ENCODE measurements at places on chromosomes 2 and 18. TPM values are rescaled to one million over a fixed set of nuclear protein-coding genes. Genes with fewer than 3 reads are reported as not detected.

DNA sequence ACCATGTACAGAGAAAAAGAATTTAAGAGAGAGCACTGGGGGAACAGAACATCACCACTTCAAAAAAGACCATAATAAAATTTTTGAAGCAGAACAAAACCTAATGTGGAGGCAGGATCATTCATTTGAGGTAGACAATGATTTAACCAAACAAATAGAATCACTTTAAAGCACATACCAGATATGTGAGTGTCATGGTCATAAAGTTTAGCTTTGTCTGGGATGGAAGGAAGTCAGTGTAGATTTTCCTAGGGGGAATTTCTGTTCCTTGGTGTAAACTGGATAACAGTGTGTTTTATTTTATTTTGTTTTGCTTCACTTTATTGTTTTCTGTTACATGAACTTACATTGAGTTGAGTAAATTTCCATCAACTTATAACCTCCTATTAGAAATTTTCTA is 120.8 kb downstream of the CRIM1 start:
- peaks cover 95% of the 10 kb centered on the region for H3K36me3 ChIP-seq
- peaks cover 51% of the 10 kb centered on the region for H3K4me1 ChIP-seq
- DNase-seq, result no peak
- H3K27me3 ChIP-seq, result no peaks in the 10 kb centered on the region

DNA sequence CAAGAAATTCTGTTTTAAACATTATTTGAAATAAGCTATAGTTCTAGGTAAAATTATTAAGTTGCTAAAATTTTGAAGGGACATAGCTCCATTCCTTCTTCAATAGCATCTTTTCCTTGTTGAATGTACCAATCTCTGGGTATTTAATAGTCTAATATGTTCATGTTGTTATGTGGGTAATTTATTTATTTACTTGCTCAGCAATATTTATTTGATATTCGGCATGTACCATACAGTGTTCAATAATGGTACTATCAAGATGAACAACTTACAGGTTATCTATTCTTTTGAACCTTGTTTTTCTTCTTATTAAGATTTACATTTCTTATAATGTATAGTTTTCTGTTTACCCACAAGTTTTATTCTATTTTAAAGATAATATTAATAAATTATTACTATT is 1616.8 kb upstream of the PIK3C3 start:
- H3K4me3 ChIP-seq, result no peak overlapping the region
- H3K36me3 ChIP-seq, result no peaks in the 10 kb centered on the region
- no peaks in the 10 kb centered on the region for H3K4me1 ChIP-seq
- DNase-seq, result no peak
- H3K27ac ChIP-seq, result no peak overlapping the region
- no peaks in the 10 kb centered on the region for H3K27me3 ChIP-seq

SMC6 gene
- total RNA-seq, result 25.3 TPM

GDF7 gene
- under 0.01 TPM for total RNA-seq

- no peaks in the 10 kb centered on the region for H3K36me3 ChIP-seq
- H3K27me3 ChIP-seq, result peaks cover 28% of the 10 kb centered on the region
- H3K4me1 ChIP-seq, result peaks cover 3% of the 10 kb centered on the region
- no peak overlapping the region for H3K4me3 ChIP-seq
These were observed 23.8 kb upstream of the SERPINB12 start for GRCh38 chr18:63518178-63519012.

GRCh38 chr2:211722928-211723327 is 815.7 kb downstream of the ERBB4 start:
- H3K4me1 ChIP-seq, result no peaks in the 10 kb centered on the region
- H3K27me3 ChIP-seq, result no peaks in the 10 kb centered on the region

IWS1 gene
- total RNA-seq, result 36.6 TPM

DNA sequence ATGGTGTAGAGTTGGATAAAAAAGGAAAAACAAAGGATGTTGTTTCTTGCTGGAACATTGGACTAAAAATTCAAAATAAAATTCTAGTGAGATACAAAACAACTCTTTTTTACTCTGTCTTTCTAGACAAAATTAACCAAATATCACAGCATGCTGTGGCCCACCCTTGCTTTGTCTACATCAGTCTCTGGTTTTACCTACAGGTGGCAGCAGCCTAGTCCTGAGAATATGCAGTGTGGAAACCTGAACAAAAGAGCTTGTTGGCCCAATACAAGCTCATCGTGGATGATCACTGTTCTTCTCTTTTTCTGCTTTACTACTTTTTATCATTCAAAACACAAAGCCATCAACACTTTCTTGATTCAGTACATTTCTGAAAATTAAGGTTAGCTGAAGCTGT is 210.4 kb downstream of the CDH19 start:
- no peak overlapping the region for H3K27ac ChIP-seq
- H3K27me3 ChIP-seq, result no peaks in the 10 kb centered on the region
- no peaks in the 10 kb centered on the region for H3K36me3 ChIP-seq
- no peak overlapping the region for H3K4me3 ChIP-seq
- H3K4me1 ChIP-seq, result no peaks in the 10 kb centered on the region

ZBTB14 gene
- 16.3 TPM for total RNA-seq

GKN2 gene
- total RNA-seq, result not detected

- H3K4me3 ChIP-seq, result no peak overlapping the region
- no peak overlapping the region for H3K27ac ChIP-seq
- no peak for DNase-seq
- no peaks in the 10 kb centered on the region for H3K27me3 ChIP-seq
- H3K4me1 ChIP-seq, result no peaks in the 10 kb centered on the region
These were observed 374.6 kb upstream of the LYPD1 start for GRCh38 chr2:133044556-133044955.

DNA sequence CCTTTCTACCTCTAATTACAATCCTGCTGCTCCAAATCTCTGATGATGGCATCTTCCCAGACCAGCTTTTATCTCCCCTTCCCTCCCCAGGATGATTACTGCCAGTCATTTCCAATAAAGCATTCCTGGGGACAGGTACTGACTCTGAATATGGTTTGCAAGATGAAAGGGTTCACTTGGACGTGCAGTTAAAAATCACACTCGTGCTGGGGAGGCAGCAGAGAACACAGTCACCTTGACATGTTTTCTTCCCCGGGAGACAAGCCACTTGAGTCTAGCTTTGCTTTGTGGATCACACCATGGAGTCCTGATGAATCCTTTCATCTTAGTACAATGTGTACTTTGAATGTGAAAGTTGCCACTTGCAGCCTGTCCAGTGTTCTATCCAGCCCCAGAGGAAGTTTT is 175.0 kb downstream of the ALPK2 start:
- H3K4me1 ChIP-seq, result no peaks in the 10 kb centered on the region
- H3K4me3 ChIP-seq, result no peak overlapping the region
- no peak for DNase-seq
- no peak overlapping the region for H3K27ac ChIP-seq
- H3K36me3 ChIP-seq, result no peaks in the 10 kb centered on the region

- no peaks in the 10 kb centered on the region for H3K36me3 ChIP-seq
- no peaks in the 10 kb centered on the region for H3K27me3 ChIP-seq
- DNase-seq, result no peak
These were observed 141.4 kb downstream of the CAPN13 start for GRCh38 chr2:30665761-30666265.

DNA sequence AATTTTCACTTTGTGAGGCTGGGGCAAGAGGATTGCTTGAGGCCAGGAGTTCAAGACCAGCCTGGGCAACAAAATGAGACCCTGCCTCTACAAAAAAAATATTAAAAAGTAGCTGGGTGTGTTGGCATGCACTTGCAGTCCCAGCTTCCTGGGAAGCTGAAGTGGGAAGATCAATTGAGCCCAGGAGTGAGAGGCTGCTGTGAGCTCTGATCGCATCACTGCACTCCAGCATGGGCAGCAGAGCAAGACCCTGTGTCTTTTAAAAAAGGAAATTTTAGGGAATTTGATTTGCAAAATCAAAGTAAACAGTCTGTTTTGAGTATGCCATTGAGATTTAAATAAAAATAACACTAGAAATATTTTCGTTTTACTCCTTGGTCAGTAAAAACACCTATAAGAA is 27.4 kb downstream of the ATG16L1 start:
- H3K36me3 ChIP-seq, result peaks cover 90% of the 10 kb centered on the region
- no peaks in the 10 kb centered on the region for H3K27me3 ChIP-seq
- no peak overlapping the region for H3K4me3 ChIP-seq
- DNase-seq, result no peak

DNA sequence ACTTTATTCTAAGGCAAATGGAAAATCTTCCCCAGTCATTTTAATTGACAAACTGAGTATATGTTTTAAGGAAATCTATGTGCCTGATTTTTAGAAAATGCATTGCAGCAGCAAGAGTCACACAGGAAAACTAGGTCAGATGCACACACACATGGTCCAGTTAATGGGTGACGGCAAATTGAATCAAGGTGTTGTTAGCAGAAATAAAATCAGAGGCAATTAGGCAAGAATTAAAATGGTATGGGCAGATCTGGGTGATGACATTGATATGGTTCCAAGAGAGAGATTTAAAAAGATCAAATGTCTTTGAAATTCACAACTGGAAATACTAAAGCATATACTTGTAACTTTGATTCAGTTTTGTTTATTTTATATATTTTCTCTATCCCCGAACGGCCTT is 174.2 kb upstream of the CDH19 start:
- no peak overlapping the region for H3K4me3 ChIP-seq
- no peaks in the 10 kb centered on the region for H3K36me3 ChIP-seq
- no peak for DNase-seq
- no peaks in the 10 kb centered on the region for H3K27me3 ChIP-seq

GRCh38 chr2:95289253-95289652 is 7.9 kb upstream of the KCNIP3 start:
- H3K36me3 ChIP-seq, result no peaks in the 10 kb centered on the region
- no peaks in the 10 kb centered on the region for H3K4me1 ChIP-seq
- no peak overlapping the region for H3K4me3 ChIP-seq
- DNase-seq, result no peak

BCL2 gene
- total RNA-seq, result 11.9 TPM

ALLC gene
- not detected for total RNA-seq

- no peak overlapping the region for H3K27ac ChIP-seq
- H3K36me3 ChIP-seq, result no peaks in the 10 kb centered on the region
- no peaks in the 10 kb centered on the region for H3K4me1 ChIP-seq
- H3K4me3 ChIP-seq, result no peak overlapping the region
These were observed 95.1 kb upstream of the KLHL14 start for GRCh38 chr18:32867936-32868335.

DNA sequence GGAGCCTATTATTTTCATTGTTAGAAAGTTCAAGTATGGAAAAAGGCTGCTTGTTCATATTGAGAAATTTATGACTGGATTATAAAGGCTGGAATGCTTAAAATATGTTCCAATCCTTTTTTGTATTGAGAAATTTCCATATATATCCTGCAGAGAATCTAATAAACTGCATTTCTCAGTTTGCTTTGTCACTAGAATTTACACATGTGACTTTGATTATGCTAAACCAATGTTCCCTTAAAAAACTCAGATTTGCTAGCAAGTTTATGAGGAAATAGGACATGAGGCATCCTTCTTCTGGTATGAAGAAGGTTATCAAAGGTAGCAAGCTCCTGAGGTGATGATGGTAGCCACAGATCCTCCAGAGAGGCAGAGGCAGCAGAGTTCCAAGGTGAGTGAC is 29.2 kb upstream of the DSEL start:
- no peaks in the 10 kb centered on the region for H3K27me3 ChIP-seq
- no peak overlapping the region for H3K27ac ChIP-seq
- H3K4me1 ChIP-seq, result no peaks in the 10 kb centered on the region

DLGAP1 gene
- total RNA-seq, result not detected

DNA sequence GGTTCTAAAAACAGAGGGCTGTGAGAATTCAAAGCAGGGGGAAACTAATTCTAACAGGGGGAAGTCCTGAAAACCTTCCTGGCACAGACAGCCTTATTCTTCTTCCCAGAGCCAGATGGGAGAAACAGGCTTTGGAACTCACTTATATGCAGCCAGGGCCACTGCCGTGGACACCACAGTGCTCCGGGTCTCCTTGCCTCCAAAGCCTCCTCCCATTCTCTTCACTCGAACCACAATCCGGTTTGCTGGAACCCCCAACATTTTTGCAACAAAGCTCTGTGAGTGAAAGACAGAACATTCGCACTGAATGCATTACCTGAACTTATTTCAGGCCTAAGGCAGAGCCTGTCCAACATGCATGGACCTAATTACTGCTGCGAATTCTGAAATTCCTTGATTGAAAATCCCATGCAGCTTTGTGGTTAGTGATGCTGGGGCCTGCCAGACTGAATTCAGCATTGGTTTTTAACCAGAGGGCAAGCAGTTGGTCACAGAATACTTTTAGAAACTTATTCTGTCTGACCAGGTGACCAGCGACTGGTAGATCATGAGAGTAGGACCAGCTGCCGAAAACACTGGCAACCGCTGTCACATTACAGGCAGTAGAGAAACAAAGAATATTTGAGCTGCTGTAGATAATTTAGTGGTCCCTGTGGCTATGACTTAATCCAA is 48.6 kb downstream of the XDH start:
- H3K36me3 ChIP-seq, result no peaks in the 10 kb centered on the region
- H3K27ac ChIP-seq, result no peak overlapping the region
- H3K27me3 ChIP-seq, result no peaks in the 10 kb centered on the region
- no peak for DNase-seq
- H3K4me3 ChIP-seq, result no peak overlapping the region

FAM110C gene
- total RNA-seq, result not detected

MC5R gene
- 0.36 TPM for total RNA-seq

- H3K4me1 ChIP-seq, result no peaks in the 10 kb centered on the region
- no peaks in the 10 kb centered on the region for H3K36me3 ChIP-seq
- H3K4me3 ChIP-seq, result no peak overlapping the region
- peaks cover 5% of the 10 kb centered on the region for H3K27me3 ChIP-seq
- H3K27ac ChIP-seq, result no peak overlapping the region
- DNase-seq, result no peak
These were observed 11.7 kb upstream of the CXCR4 start for GRCh38 chr2:136129601-136130000.

SCYGR4 gene
- not detected for total RNA-seq

DNA sequence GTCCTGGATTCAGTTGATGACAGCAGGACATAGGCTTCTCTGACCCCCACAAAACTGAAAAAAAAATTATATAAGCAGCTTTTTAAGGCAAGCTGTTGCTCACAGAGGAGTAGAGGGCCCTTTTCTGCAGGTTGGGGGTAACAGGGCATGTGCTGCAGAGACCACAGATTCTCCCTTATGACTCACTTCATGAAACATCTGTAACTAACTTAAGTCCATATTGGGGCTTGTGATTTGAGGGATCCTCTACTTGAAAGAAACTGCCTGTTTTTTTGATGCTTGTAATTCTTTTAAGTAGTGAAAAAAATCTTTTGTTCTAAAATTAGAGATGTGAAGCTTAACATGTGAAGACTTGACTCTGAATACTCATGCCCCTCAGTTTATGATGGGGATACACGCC is 33.4 kb downstream of the XRCC5 start:
- peaks cover 7% of the 10 kb centered on the region for H3K4me1 ChIP-seq
- no peak overlapping the region for H3K4me3 ChIP-seq
- H3K27me3 ChIP-seq, result no peaks in the 10 kb centered on the region
- peaks cover 85% of the 10 kb centered on the region for H3K36me3 ChIP-seq
- peak; percentile 50 for DNase-seq

ABCB11 gene
- total RNA-seq, result under 0.01 TPM
